Vagina (tissue), 2 donors: ENCODE measurements at places on chromosomes 2 and 18.

DNA sequence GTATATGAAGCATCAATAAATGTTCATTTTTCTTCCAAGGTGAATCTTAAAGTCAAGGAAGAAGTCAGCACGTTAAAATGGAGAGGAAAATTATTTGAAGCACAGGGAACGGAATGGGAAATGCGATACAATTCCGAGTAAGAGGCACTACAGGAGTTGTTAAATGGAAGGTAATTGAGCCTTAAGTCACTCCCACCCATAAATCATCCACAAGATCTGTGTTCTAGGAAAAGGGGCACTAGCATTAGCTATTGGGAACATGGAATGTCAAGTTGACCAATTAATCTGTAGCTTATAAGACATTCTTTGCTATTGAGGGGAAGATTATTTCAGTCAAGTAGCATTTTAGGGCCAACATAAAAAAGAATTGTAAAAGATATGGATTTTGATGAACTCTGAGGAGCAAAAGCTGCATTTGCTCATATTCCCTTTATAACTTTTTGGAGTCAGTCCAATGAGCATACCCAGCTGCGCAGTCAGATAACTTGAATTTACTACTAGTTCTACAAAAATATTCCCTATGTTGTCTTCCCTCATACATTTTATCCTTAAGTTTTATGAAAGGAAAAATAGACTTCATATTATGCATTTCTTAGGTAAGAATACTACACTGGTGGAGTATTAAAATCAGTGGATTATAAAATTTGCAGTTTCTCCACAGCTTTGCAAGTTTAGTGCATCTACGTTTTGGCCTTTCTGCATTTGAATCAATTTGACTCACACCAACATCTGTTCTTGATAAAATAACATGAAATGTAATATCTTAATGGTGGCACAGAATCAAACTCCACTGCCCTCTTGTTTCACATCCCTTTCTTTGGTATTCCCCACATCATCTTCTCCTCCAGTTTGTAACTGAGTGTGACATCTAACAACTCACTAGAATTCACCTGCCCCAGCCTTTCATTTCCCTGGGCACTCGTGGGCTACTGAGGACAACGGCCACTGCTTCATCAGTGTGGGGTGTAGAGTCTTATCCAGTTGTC lies 95.6 kb downstream of the SP3 start:
- peak; percentile 52 for DNase-seq

DNA sequence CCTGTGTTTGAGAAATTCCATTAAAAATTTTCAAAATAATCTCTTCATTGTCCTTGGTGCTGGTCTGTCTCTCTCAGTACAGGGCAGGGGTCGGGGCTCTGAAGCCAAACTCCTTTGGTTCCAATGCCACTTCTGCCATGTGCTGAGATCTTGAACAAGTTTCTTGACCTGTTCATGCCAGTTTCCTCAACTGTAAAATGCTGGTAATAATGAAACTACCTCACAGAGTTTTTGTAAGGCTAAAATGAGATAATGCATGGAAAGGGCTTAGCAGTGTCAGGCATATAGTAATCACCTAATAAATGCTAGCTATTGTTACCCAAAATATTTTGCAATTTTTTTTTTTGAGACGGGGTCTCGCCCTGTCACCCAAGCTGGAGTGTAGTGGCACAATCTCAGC lies 16.9 kb upstream of the MREG start:
- DNase-seq = no peak

GRCh38 chr2:135490376-135490775 lies 40.6 kb downstream of the ZRANB3 start:
- no peak for DNase-seq

DNA sequence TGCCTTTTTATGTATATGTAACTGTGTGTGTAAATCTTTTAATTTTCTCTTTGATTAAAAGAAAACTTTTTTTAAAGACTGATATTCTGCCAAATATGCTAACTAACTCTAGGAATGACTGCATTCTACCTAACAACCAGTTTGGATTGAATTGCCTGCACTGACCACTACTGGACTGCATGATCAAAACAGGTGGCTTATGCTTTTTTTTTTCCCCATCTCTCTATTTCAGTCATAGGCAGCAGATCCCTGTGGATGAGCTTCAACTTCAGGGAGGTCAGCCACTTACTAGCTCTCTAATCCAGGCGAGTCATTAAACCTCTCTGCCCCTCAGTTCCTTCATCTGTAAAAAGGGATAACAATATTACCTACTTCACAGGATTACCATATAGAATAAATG lies 138.6 kb upstream of the SERTAD2 start:
- DNase-seq = no peak

- peak; percentile 90 for DNase-seq
These were observed 9.3 kb downstream of the ALPG start for GRCh38 chr2:232415736-232416520.

GRCh38 chr2:55133467-55134315 lies 83.4 kb upstream of the RTN4 start:
- no peak for DNase-seq

DNA sequence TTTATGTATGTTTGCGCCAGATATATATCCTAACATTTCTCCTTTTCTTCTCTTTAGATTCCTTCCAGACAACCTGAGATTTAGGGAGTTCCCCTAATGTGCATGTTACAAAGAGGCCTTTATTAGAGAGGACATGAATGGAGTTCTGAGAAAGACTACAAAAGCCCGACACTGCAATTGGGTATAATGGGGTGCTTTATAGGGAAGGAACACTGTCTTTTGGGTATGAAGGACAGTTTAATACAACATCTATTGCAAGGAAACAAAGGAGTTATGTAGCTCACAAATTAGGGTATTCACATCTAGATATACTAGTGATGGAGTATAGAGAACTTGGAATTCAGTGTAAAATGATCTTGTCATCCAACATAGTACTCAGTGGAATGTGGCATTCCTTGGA lies 383.8 kb downstream of the FIGN start:
- DNase-seq = no peak

GRCh38 chr2:85732467-85733120 lies 21.2 kb upstream of the ATOH8 start:
- DNase-seq = no peak

- DNase-seq = no peak
These were observed 78.8 kb upstream of the TTN start for GRCh38 chr2:178886006-178886405.
